Stimulated activated CD8-positive, alpha-beta memory T cell treated with anti-CD3 and anti-CD28 coated beads, Interleukin-12 subunit alpha, Interleukin-12 subunit beta, amount 100 ng/mL, for 4 hours (primary cell): ENCODE measurements at places on chromosomes 16 and 17.

DNA sequence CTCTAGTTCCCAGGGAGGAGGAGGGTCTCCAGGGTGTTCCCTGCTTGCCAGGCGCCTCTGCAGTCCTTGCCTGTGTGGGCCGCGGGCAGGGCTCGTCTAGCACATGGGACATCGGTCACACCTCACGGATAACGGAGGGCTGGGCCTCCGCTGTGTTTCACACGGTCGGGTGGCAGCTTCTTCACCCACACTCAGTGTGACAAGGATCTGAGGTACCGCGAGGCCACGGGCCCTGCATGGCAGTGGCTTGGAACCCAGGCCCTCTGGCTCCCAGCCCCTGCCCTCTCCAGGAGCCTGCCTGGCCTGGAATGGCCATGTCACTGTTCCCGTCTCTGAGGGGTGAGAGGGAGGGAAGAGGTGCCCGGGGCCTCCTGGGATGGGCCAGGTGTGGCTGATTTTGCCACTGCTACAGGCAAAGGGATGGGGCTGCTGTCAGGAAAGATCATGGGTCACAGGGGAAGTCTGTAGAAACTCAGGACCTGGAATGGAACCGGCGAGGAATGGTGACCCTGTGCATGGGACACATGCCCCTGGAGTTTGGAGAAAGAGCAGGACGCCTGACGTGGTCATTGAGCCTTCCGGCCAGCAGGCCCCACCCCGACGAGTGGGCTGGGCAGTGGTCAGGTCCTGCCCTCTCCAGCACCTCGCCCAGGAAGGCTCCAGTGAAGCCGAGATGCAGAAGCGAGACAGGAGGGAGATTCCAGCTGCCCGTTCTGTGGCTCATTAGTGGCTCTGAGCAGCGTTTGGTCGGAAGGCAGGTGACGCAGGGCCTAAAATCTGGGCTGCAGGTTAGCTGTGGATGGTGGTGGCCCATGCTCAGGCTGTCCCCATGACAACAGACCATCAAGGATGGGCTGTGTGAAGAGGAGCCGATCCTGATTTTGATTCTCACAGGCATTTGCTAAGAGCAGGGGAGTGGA is 76.5 kb upstream of the GSE1 start:
- no peak for DNase-seq

GRCh38 chr16:87570938-87571867 is 31.1 kb upstream of the JPH3 start:
- no peak for DNase-seq

DNA sequence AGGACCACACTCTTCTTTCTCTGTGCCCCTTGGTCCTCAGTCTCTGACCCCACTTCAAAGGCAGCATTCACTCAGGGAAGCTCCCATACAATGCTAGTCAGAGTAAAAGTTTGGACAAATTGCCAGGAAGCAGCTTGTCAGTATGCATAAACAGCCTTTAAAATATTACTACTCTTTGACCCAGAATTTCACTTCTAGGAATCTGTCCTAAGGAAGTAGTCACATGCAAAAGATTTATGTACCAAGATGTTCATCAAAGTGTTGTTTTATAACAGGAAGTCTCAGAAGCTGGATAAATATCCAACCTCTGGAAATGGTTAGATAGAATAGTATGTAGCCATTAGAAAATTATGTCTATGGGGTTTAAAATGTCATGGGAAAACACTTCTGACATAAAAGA is 31.0 kb downstream of the MAPT start:
- DNase-seq: no peak

- DNase-seq: no peak
These were observed 6.1 kb upstream of the RNF157 start for GRCh38 chr17:76246080-76247066.

DNA sequence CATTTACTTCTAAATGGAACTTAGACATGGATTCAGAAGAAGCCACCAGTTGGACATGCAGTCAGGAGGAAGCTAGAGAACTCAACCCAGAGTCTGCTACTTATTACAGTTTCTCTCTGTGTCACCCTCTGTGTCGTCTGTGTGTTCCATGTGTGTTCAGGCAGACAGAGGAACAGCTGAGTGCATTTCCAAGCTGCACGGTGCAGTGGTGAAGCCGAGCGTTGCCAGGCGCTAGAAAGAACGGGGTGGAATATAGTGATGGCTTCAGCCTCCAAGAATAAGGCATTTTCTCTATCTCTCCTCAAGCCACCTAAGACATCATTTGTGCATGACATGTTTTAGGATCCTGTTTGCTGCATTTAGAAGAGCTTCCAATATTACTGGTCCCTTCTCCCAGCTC is 101.1 kb upstream of the CCL2 start:
- DNase-seq: no peak
